ENCODE measurements at places on chromosomes 7 and 10.
A peak's percentile ranks its signal among the peaks of the same experiment; 100 is the strongest.

DNA sequence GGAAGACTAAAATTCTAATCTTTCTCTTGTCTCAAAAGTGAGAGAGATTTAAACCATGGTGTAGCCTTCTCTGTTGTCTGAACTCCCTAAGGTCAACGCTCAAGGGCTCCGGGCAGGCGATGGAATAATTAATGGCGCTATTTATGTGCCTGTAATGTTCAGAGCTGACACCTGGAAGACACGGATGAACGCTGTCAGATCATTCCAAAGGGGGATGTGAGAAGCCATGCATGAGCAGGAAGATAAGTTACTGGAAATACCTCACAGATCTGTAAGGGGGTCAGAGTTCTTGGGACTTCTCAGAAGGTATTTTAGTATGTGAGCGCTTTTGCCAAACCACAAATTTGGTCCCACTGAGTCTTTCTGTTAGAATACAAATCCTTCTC, 73.3 kb upstream of the MTPN start:
- no peak for DNase-seq

GRCh38 chr10:14072541-14072940, 258.2 kb downstream of the FRMD4A start:
- DNase-seq: no peak

DNA sequence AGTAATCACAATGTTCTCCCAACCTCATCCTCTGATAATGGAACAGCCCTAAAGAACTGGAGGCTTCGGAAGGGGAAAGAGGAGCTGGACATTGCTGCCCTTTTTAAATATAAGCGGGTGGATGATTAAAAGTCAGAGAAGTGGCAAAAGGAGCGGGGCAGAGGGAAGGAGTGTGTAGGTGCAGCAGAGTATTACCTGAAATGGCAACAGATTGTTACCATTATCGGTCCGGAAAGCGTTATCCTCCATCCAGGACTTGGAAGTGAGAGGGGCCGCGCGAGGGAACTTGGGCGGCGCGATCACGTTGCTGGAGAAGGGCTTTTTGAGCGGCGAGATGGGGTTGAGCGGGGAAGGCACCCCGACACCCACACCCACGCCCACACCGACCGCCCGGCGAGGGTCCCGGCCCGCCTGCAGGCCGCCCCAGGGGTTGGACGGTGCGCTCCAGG, 51.7 kb downstream of the CPEB3 start:
- peak; percentile 62 for DNase-seq

GRCh38 chr10:29535012-29535777, 99.6 kb downstream of the SVIL start:
- DNase-seq: peak; percentile 80

- DNase-seq: no peak
Measured at GRCh38 chr7:43482679-43483252, 100.1 kb upstream of the STK17A start.

DNA sequence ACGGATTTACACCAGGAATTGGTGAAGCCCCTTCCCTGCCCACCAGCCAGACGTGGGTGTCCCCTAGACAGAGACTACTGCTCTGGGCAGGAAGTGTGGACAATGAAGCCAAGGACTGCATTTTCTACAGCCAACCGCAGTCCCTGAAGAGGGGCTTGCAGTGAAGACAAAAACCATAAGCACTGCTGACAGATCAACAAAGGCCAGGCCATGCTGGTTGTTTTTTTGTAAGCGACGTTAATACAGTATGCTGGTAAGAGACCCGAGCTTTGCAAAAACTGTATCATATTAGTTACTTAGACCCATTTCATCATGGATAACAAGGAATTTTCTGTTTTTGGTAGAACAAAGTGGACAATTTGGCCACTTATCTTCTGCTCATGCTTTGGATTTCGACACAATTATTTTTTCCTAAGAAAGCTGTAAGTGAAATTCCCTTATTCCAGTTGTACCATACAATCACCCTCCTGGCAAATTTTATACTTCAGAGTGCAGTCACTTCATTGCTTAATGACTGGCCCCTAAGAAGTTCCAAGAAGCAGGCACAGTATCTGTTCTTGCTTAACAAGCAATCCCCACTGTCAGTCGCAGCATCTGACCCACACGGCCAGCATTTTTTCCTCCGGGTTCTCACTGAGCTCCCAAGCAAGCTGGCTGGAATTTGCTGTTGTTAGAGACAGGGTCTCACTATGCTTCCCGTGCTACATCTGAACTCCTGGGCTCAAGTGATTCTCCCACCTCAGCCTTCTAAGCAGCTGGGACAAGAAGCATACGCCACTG, 163.5 kb downstream of the PARD3 start:
- no peak for DNase-seq

All from sciatic nerve (tissue), 2 donors.